Cardiac muscle cell (in vitro differentiated cells and primary cell): ENCODE measurements at places on chromosomes 7 and 10. TPM values are rescaled to one million over a fixed set of nuclear protein-coding genes. Genes with fewer than 3 reads are reported as not detected.

GRCh38 chr7:137878333-137878961, 31.7 kb upstream of the DGKI start:
- H3K36me3 ChIP-seq = peaks cover 26% of the 10 kb centered on the region
- no peak for DNase-seq
- H3K4me3 ChIP-seq = no peak overlapping the region
- no peaks in the 10 kb centered on the region for H3K27me3 ChIP-seq
- peaks cover 24% of the 10 kb centered on the region for H3K4me1 ChIP-seq

CUBN gene
- total RNA-seq = 1.7 and 2.7 TPM in 2 replicates

GRCh38 chr10:31820096-31820495, 108.5 kb downstream of the ARHGAP12 start:
- no peak overlapping the region for H3K27ac ChIP-seq
- H3K36me3 ChIP-seq = peaks cover 8% of the 10 kb centered on the region
- H3K27me3 ChIP-seq = no peaks in the 10 kb centered on the region
- H3K4me1 ChIP-seq = peaks cover 9% of the 10 kb centered on the region
- no peak for DNase-seq

- DNase-seq = no peak
- H3K4me3 ChIP-seq = no peak overlapping the region
- no peak overlapping the region for H3K27ac ChIP-seq
- H3K36me3 ChIP-seq = no peaks in the 10 kb centered on the region
These were observed 90.4 kb downstream of the PTPRE start for GRCh38 chr10:127997271-127997670.

EN2 gene
- not detected in 2 replicates for total RNA-seq

FZD8 gene
- 41.5 and 58.4 TPM in 2 replicates for total RNA-seq

GRCh38 chr7:36224934-36225858, 72.1 kb downstream of the EEPD1 start:
- H3K36me3 ChIP-seq = no peaks in the 10 kb centered on the region
- H3K27ac ChIP-seq = no peak overlapping the region
- H3K4me3 ChIP-seq = no peak overlapping the region
- H3K27me3 ChIP-seq = no peaks in the 10 kb centered on the region

- no peaks in the 10 kb centered on the region for H3K36me3 ChIP-seq
- no peaks in the 10 kb centered on the region for H3K27me3 ChIP-seq
- H3K4me3 ChIP-seq = no peak overlapping the region
- H3K27ac ChIP-seq = no peak overlapping the region
These were observed 24.0 kb upstream of the A1CF start for GRCh38 chr10:50909334-50910014.

TMEM184A gene
- total RNA-seq = 2.8 and 3.0 TPM in 2 replicates

DNA sequence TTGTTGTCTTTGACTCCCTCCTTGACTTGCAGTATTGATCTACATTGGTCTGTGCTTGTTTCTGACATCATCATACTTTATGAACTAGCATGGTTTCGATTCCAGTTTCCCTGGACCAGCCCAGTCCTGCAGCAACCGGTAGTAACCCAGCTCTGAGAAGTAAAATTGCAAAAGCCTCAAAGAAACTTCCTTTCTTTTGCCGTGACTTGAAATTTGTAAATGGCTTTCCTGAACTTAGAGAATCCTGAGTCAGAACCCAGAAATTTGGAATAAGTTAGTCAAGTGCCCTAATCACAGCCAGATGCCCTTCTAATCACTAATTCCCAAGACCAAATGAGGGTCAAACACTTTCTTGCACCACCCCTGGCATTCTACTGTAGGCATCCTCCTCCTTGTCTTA, 15.0 kb downstream of the TAS2R60 start:
- no peak for DNase-seq
- H3K27ac ChIP-seq = no peak overlapping the region

GRCh38 chr10:70132098-70133029, at the start of gene AIFM2:
Gene AIFM2 (minus strand): TSS chr10:70132825. CDS start chr10:70124084, 8,741 bp downstream.
- peak; percentile 77 for DNase-seq
- no peaks in the 10 kb centered on the region for H3K36me3 ChIP-seq
- H3K4me3 ChIP-seq = peak within 1 kb of the TSS; percentile 28
- H3K27ac ChIP-seq = no peak within 1 kb of the TSS
- H3K4me1 ChIP-seq = peaks cover 4% of the 10 kb centered on the region
- peaks cover 39% of the 10 kb centered on the region for H3K27me3 ChIP-seq

GRCh38 chr10:35056133-35056532, 34.0 kb downstream of the CUL2 start:
- no peak for DNase-seq
- H3K27me3 ChIP-seq = no peaks in the 10 kb centered on the region

WNT2 gene
- 260 and 313 TPM in 2 replicates for total RNA-seq

DNA sequence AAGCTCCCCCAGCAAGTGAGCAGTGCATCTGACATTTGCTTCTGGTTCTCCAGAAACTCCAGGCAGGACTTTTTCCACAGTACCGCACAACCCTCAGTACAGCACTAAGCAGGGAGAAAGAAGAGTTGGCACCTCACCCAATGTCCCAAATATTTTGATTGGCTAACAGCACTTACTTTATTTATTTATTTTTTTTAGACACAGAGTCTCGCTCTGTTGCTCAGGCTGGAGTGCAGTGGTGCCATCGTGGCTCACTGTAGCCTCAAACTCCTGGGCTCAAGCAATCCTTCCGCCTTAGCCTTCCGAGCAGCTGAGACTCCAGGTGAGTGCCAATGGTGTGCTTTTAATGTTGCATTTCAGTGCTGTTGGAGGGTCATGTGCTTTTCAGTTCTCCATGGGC, 200.3 kb upstream of the ZMIZ1 start:
- no peaks in the 10 kb centered on the region for H3K36me3 ChIP-seq
- no peak for DNase-seq
- H3K4me3 ChIP-seq = no peak overlapping the region
- no peaks in the 10 kb centered on the region for H3K4me1 ChIP-seq

DNA sequence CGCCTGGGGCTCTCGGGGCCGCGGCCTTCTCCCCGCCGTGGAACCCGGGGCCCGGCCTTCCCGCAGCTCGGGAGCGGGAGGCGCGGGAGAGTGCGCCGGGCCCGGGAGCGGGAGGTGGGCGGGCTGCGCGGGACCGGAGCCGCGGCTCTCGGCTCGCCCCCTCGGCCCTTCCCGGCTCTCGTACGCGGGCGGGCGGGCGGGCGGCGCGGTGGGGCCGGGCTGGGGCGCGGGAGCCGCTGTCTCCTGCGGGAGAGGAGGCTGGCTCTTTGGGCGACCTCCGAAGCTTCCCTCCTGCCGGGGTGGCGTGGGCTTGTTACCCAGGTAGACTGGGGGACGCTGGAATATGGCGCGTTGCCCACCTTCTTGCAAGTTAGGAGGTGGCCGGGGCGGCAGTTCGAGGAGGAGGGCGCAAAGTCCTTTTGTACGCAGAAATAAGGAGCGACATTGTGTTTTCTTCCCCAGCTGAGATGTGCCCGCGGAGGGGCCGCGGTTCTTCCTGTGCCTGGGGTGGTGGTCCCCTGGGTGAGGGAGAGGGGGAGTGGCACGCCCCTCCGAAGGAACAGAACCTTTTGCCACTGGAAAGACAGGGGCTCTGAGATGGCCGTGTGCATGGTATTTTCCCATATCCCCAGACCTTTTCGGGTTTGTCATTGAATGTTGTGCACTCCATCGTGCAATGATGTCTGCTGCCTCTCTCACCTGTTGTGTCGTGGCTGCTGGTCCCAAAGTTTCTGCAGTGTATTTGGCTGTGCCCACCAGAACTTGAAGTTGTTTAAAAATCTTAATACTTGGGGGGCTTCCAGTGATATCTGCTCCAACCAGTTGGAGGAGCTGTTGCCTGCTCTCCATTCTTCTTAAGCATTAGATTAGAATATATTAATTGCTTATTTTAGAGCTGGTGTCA, 844 bp downstream of the NRF1 start:
- DNase-seq = peak; percentile 51
- peaks cover 4% of the 10 kb centered on the region for H3K4me1 ChIP-seq
- peak overlapping the region; percentile 95 for H3K27ac ChIP-seq
- H3K36me3 ChIP-seq = no peaks in the 10 kb centered on the region
- no peaks in the 10 kb centered on the region for H3K27me3 ChIP-seq

GRCh38 chr10:30751678-30752331, 122.3 kb upstream of the LYZL2 start:
- H3K36me3 ChIP-seq = no peaks in the 10 kb centered on the region
- no peak overlapping the region for H3K4me3 ChIP-seq
- DNase-seq = peak; percentile 70
- no peaks in the 10 kb centered on the region for H3K27me3 ChIP-seq

DNA sequence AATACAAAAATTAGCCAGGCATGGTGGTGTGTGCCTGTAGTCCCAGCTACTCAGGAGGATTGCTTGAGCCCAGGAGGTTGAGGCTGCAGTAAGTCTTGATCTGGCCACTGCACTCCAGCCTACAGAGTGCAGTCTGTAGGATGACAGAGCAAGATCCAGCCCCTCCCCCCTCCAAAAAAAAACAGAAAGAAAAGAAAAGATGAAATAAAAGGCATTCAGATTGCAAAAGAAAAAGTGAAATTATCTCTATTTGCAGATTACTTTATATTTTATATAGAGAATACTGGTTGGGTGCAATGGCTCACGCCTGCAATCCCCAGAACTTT, 20.7 kb upstream of the ZMIZ2 start:
- H3K4me3 ChIP-seq = no peak overlapping the region
- H3K4me1 ChIP-seq = no peaks in the 10 kb centered on the region
- no peak overlapping the region for H3K27ac ChIP-seq
- H3K27me3 ChIP-seq = no peaks in the 10 kb centered on the region

GRCh38 chr7:82209179-82209747, 234.3 kb downstream of the CACNA2D1 start:
- H3K4me1 ChIP-seq = no peaks in the 10 kb centered on the region
- H3K27me3 ChIP-seq = no peaks in the 10 kb centered on the region

DNA sequence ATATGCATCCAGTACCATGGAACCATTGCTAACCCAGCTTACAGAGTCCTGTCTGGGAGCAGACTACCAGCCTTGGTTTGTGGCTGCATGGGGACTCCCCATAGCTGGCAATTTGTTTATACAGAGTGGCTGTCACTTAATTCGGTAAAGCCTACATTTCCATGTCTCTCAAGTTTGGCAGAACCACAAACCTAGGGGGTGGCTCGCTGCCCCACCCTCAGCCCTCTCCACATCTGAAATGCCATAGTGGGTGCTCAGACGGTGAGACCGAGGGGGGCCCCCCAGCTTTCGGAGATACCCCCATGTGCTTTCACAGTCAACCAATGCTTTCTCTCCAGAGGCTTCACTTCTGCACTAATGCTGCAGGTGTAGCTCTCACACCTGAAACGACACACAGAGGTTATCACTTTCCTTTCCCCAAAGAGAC, 75.5 kb upstream of the KAT6B start:
- no peak for DNase-seq
- H3K4me3 ChIP-seq = no peak overlapping the region
- no peaks in the 10 kb centered on the region for H3K27me3 ChIP-seq
- H3K36me3 ChIP-seq = no peaks in the 10 kb centered on the region

CALHM1 gene
- 0.11 TPM in 1 of 2 replicates, not detected in the other for total RNA-seq

DNA sequence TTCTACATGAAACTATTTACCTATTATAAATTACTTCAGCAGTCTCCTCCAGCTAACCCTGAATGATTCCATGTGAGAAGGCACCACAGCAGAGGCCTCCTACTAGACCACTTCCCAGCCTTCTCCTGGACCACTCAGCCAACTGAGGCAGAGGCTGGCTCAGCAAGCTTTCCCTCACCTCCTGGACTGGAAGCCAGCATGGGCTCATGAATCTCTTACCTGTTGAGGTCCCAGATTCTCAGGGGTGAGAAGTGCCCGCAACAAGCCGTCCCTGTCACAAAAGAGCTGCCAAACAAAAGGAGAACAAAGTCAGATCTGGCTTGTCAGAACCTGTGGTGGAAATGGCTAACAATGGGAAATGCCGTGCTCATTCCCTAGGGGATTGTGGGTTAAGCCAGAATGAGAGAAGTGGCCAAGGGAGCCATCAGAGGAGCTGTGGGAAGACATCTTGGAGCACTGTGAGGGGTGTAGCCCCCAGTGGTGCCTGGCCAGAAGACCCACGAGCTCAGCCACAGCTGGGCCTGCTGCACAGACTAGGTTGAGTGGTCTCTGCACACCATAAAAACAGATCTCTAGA, 36.5 kb downstream of the DPCD start:
- H3K4me3 ChIP-seq = no peak overlapping the region
- no peaks in the 10 kb centered on the region for H3K4me1 ChIP-seq
- no peak overlapping the region for H3K27ac ChIP-seq
- H3K27me3 ChIP-seq = no peaks in the 10 kb centered on the region
- DNase-seq = peak; percentile 25
- peaks cover 13% of the 10 kb centered on the region for H3K36me3 ChIP-seq

- peak; percentile 78 for DNase-seq
- peaks cover 21% of the 10 kb centered on the region for H3K4me1 ChIP-seq
- H3K36me3 ChIP-seq = no peaks in the 10 kb centered on the region
- H3K4me3 ChIP-seq = no peak overlapping the region
- H3K27ac ChIP-seq = no peak overlapping the region
- no peaks in the 10 kb centered on the region for H3K27me3 ChIP-seq
These were observed 122.6 kb downstream of the MICU1 start for GRCh38 chr10:72503241-72503640.

GRCh38 chr7:100396421-100396982, 23.2 kb downstream of the PILRA start:
- H3K4me1 ChIP-seq = no peaks in the 10 kb centered on the region
- no peaks in the 10 kb centered on the region for H3K27me3 ChIP-seq
- H3K36me3 ChIP-seq = no peaks in the 10 kb centered on the region
- no peak for DNase-seq
- no peak overlapping the region for H3K4me3 ChIP-seq

PAX2 gene
- total RNA-seq = not detected in 2 replicates

DNA sequence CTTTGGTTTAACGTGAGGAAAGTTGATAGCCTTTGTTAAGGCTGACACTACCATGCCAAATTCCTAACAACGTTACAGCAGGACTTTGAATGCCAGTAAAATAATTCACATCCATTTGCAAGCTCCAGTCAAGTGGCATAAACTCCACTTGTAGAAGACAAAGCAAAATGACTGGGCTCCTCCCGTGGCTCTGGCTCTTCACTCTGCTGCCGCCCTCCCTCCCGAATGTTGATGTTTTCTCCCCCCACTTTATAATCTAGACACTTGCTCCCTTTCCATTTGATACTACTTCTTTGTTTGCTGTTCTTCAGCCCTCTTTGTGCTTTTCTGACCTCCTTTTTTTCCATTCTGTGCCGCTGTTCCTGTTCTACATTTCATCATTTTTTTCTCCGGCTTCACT, 22.8 kb upstream of the ITGB8 start:
- DNase-seq = no peak
- no peaks in the 10 kb centered on the region for H3K4me1 ChIP-seq
- no peak overlapping the region for H3K27ac ChIP-seq
- H3K27me3 ChIP-seq = no peaks in the 10 kb centered on the region

SKIDA1 gene
- 42.4 and 62.4 TPM in 2 replicates for total RNA-seq

DNA sequence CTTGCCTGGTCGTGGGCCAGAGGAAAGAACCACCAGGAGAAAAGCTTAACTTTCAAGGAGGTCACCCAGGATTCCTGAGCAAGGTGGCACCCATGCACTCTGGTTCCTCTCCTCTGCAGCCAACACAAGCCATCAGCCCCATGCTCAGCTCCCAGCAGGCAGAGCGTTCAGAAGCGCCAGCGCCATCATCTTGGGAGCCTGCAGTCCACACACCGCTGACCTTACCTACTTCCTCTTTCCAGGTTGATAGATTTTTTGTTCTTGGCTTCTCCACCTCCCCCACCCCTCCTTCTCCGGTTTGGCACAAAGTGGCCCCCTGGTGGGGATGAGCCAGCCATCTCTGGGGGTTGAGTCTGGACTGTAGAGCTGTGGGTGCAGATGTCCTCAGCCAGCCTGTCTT, 1.7 kb upstream of the WDR86 start:
- H3K36me3 ChIP-seq = no peaks in the 10 kb centered on the region
- no peak overlapping the region for H3K27ac ChIP-seq
- H3K27me3 ChIP-seq = no peaks in the 10 kb centered on the region
- DNase-seq = no peak

GRCh38 chr7:35248576-35249536, 5.0 kb downstream of the TBX20 start:
- DNase-seq = no peak
- H3K27me3 ChIP-seq = no peaks in the 10 kb centered on the region
- H3K36me3 ChIP-seq = peaks cover 44% of the 10 kb centered on the region
- H3K27ac ChIP-seq = peak overlapping the region; percentile 95
- H3K4me3 ChIP-seq = peak overlapping the region; percentile 86
